ENCODE measurements at places on chromosomes 6 and 20.
A peak's percentile ranks its signal among the peaks of the same experiment; 100 is the strongest.

- no peak for DNase-seq
Observed at GRCh38 chr6:24980507-24981385, 45.0 kb upstream of the RIPOR2 start.

GRCh38 chr20:36646678-36647077 is 682 bp upstream of the SLA2 start:
- DNase-seq, result no peak

DNA sequence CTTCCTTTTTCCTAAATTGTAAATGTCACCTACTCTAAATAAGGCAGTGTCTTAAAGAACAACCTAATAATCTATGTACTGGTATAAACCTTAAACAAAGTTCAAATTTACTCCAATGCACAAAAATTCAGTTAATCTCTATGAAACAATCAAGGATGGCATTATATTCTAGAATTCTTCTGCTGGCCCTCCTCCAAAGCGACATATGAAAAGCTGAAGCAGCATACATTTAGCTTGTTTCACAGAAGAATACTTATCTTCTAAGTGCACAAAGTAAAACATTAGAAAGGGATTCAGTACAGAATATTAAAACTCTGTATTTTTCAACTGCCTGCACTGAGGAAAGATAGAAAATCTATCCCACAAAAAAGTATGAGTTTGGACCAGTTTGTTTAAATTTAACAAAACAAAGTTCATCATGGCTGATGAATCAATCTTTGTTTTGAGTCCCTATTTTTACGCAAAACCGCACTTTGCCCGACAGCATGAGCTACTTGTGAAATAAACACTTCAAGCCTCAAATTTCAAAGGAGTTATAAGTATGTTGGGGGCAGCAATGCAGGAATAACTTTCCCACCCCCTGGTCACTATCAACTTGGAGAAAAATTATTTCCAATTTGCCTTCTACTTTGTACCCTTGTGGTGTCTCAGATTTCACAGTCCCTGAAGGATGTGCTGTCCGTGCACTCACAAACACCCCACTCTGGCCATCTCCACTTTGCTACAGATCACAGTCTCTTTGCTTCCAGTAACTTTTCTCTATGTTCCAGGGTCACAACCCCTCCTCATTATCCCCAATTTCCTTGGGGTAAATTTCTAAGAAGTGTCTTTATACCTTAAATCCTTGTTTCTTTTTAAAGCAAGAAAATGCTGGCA is 238.2 kb downstream of the PRKN start:
- DNase-seq, result no peak

DNA sequence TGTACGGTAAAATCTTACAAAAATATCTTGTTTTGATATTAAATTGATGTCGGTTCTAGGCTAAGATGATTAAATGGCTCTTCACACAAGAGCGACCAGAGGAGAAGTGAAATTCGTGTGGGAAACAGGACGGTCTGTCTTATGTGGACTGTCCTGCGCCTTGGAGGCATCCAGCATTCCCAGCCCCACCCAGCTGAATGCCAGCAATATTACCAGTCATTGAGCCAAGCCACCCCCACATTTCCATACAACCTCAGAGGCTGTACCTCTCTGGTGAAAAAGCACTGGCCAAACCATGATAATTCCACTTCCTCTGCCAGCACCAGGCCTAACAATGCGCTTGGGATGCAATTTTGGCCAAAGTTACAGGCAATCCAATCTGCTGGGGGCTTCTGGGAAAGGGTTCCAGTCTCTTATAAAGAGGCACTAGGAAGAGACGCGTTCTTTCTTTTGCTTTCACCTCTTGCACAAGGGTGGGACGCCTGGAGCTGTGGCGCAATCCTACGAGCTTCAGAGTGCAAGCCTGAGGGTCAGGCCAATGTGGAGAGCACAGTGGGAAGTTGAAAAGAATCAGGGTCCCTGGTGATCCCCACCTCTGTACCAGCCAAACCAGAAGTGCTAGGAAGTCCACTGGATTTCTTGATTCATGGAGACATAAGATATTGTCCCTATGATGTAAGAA is 213.1 kb downstream of the PREX1 start:
- no peak for DNase-seq

DNA sequence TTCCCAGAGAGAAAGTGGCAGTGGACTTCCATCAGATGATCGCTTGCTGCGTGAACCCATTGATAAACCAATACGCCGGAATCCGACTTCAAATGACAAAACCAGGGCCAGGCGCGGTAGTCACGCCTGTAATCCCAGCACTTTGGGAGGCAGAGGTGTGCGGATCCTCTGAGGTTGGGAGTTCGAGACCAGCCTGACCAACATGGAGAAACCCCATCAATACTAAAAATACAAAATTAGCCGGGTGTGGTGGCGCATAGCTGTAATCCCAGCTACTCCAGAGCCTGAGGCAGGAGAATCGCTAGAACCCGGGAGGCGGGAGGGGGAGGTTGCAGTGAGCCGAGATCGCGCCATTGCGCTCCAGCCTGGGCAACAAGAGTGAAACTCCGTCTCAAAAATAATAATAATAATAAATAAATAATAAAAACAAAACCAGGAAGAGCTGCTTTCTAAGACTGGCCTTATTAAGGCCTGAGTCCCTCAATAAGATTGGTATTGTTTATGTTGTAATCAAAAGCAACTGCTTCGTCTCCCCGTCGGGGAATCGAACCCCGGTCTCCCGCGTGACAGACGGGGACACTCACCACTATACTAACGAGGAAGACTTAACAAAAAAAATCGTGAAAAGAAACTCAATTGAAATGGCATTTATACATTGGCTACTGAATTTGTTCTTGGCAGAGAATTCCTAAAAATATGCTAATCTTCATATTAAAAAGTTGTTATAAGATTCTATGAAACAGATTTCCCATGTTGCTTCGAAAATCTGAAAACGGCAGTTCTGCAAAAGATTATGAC is 110.2 kb upstream of the ZNF184 start:
- DNase-seq, result peak; percentile 76

GRCh38 chr6:62999796-63000195 is 211.5 kb upstream of the FKBP1C start:
- no peak for DNase-seq

DNA sequence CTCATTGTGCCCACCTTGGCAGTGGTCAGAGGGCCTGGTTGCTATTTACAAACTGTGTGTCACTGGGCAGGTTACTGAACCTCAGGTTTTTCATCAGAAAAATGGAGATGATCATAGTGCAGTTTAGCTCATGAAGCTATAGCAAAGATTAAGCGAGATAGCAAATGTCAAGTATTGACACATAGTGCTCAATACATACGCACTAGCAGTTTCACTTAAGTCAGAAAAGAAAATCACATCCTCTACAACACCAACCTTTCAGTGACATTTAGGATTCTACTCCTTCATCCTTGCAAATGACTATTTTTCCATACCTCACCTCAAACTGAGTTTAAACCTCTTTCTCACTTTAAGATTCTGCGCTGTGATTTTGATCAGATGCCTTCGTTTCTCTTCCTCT is 16.2 kb downstream of the GPR63 start:
- DNase-seq, result no peak

GRCh38 chr6:23620911-23621401 is 505.1 kb upstream of the NRSN1 start:
- no peak for DNase-seq

DNA sequence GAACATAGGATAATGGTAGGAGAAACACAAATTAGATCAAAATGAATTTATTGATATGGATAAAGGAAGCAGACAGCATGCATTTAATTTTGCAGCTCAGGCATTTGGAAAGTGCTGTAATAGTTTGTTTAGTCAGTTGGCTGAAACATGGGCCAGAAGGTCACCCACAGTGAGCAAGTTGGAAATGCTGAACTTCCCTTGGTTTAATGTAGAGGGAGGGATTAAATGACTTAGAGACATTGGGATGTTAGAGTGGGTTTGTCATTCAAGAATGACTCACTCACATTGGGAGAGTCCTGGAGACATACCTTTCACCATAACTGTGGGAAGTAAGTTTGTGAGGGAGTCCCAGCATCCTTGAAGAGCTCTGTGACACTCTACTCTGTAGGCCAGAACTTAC is 231.5 kb upstream of the PLCB4 start:
- no peak for DNase-seq

- no peak for DNase-seq
Observed at GRCh38 chr6:10886691-10887502, at the start of gene SYCP2L. TSS of gene SYCP2L (plus strand) at chr6:10887052. CDS start at chr6:10887127, 75 bp downstream.

GRCh38 chr6:25960734-25961133 is 1.9 kb upstream of the TRIM38 start:
- no peak for DNase-seq

- no peak for DNase-seq
Observed at GRCh38 chr6:121652223-121652622, 216.8 kb downstream of the GJA1 start.

DNA sequence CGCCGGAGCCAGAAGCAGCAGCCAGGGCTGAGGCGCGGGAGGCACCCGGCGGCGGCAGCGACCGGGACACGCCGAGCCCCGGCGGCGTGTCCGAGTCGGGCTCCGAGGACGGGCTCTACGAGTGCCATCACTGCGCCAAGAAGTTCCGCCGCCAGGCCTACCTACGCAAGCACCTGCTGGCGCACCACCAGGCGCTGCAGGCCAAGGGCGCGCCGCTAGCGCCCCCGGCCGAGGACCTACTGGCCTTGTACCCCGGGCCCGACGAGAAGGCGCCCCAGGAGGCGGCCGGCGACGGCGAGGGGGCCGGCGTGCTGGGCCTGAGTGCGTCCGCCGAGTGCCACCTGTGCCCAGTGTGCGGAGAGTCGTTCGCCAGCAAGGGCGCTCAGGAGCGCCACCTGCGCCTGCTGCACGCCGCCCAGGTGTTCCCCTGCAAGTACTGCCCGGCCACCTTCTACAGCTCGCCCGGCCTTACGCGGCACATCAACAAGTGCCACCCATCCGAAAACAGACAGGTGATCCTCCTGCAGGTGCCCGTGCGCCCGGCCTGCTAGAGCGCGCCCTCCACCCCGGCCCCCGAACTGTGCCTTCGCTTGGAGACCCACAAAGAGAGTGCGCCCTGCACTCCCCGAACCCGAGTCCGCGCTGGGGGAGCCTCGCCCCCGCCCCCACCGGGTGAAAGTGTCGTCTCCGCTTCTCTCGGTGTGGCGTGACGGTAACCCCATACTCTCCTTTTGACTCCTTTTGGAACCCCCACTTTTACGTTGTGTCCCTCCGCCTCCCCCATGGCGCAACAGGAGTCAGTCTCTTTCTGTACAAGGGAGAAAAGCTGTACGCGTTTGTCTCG is 1.6 kb downstream of the INSM1 start:
- peak; percentile 81 for DNase-seq

GRCh38 chr6:125516644-125517043 is 214.9 kb upstream of the HDDC2 start:
- no peak for DNase-seq

DNA sequence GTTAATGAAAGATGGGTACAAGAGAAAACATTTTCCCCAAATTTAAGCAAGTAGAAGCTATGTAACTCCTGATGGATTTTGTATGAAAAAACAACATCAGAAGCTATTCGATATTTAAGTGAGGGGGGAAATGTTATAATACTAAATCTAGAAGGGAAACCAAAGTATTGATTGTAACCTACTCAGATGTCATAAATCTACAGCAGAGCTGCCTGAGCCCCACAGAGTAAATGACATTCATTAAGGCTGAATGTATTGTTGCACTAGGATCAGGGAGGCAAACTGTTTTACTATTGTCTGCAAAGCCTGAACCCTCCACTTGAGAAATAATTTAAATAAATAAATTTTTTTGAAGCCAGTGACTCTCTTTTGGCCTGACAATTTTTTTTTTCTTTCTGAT is 19.3 kb downstream of the ANKRD6 start:
- DNase-seq, result no peak

GRCh38 chr20:51412333-51412871 is 130.1 kb downstream of the NFATC2 start:
- DNase-seq, result no peak

- no peak for DNase-seq
Observed at GRCh38 chr6:5813625-5814027, 193.1 kb downstream of the NRN1 start.

DNA sequence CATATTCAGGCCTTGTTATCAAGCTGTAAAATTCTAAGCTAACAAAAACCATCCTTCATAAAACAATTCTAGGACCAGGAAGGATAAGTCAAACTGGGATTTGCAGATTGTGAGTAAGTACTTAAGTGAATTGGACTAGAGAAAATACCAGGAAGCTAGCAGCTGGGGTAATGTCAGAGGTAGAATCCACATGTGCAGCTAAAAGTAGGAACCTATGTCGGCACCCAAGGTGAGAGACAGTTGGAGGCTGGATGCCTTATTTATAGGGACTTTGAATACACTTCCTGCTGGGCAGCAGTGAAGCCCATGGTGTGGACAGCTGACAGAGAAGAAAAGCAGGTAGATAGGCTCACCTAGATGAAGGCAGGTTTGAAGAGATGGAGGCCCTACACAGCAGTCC is 127.3 kb downstream of the FLRT3 start:
- DNase-seq, result no peak

GRCh38 chr6:73227606-73228255 is 2.4 kb upstream of the KHDC1L start:
- DNase-seq, result no peak

GRCh38 chr6:137729866-137730629 is 137.0 kb upstream of the TNFAIP3 start:
- no peak for DNase-seq

DNA sequence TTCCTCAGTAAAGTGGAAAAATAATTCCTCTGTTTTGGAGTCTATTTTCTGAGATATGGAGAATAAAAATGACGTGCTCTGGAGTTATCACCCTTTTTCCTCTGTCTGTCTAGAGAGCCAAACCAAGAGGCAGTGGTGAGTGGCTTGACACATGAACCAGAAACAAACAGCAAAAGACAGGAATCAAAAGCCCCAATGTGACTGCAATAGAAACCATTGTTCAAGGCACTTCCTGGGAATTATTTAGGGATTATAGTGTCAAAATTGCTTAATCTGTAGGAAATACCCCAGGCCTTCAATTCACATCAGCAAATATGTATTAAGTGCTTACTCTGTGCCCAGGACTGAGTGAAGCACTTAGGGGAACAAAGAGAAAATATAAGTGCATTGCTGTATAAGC is 560.4 kb upstream of the JAG1 start:
- DNase-seq, result no peak

DNA sequence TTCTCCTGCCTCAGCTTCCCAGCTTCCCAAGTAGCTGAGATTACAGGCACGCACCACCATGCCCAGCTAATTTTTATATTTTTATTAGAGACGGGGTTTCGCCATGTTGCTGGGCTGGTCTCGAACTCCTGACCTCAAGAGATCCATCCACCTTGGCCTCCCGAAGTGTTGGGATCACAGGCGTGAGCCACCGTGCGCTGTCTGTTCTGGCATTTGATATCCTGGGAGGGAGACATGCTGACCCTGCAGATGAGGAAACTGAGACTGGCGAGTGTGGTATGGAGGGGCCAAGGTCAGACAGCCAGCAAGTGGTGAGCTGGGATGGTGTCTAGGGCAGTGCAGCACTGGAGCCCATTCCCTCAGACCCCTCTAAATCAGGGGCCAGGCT is 44.6 kb downstream of the SRC start:
- no peak for DNase-seq

DNA sequence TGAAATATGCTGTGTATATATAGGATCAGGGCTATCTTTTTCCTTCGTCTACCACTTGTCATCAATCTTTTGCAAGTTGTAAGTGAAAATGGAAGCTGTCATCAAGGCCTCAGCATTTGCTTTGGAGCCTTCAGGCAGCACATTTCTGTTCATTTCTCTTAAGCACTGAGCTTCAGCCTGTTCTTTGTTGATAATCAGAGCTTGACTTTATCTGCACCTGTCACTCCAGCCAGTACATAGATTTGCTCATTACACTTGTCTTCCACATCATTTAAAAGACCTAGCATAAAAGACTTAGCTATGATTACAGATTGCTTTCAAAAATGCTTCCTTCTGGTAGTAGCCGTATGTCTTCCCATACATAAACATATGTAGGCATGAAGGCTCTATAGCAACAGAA is 189.8 kb upstream of the GRIK2 start:
- no peak for DNase-seq

Data from RPMI8226 (cell line).